ENCODE measurements at places on chromosomes 16 and 17.

- DNase-seq: no peak
Measured at GRCh38 chr17:32731556-32732295, 145.2 kb downstream of the MYO1D start.

GRCh38 chr16:2468233-2468724 is 2.8 kb upstream of the NTN3 start:
- peak; percentile 38 for DNase-seq

DNA sequence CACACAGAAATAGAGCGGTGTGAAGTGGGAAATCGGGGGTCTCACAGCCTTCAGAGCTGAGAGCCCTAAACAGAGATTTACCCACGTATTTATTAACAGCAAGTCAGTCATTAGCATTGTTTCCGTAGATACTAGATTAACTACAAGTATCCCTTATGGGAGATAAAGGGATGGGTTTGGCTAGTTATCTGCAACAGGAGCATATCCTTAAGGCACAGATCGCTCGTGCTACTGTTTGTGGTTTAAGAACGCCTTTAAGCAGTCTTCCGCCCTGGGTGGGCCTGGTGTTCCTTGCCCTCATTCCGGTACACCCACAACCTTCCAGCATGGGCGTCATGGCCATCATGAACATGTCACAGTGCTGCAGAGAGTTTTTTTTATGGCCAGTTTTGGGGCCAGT is 27.0 kb downstream of the TMC6 start:
- no peak for DNase-seq

DNA sequence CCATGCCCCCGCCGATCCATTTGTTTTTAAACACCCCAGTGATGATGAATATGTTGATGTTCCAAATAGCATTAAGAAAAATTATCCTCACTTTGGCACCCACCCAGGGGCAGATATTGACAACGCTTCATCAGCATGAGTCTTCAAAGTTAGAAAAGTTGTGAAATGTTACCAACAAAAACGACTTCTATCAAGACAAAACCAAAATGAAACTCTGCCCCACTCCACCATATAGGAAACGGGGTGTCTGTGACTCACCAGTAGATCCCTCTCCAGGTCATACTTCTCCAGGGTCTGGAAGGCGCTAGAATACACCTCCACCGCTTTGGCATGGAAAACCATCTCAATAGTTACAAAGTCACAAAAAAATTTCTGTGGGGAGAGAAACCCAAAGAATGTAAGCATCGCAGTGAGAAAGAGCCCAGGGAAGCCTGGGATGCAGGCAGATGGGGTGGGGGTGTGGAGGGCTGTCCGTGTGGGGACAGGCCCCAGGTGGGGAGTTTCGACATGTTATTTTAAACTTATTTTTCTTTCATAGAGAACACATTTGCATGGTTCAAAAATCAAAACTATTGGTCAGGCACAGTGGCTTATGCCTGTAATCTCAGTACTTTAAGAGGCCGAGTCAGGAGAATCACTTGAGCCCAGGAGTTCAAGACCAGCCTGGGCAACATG is 10.2 kb downstream of the CIBAR2 start:
- no peak for DNase-seq

GRCh38 chr17:16243801-16244567 is 27.0 kb downstream of the PIGL start:
- no peak for DNase-seq
